Left ventricle myocardium inferior (tissue), 1 donor: ENCODE measurements at places on chromosomes 1 and 21. TPM values are rescaled to one million over a fixed set of nuclear protein-coding genes. Genes with fewer than 3 reads are reported as not detected.
A peak's percentile ranks its signal among the peaks of the same experiment; 100 is the strongest.

The NIPAL3 gene
- total RNA-seq = 30.1 TPM

The TLCD4 gene
- total RNA-seq = 75.7 TPM

DNA sequence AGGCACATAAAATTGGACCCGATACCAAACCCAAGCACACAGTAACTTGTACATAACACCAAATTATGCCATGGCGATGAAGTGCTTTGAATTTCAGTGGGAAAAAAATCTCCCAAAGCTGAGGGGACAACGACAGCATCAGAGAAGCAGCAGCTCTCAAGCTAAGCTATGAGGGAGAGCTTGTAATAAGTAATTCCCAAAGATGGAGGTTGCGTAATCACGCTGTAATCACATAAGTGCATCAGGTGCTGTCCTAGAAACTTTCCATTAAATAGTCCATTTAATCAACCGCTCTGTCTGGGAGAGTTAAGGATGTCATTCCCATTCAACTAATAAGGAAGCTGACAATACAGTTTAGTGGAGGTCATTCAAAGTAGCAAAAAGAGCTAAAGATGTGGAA is 37.6 kb upstream of the KRTAP19-8 start:
- DNase-seq = no peak

The LDLRAD1 gene
- total RNA-seq = not detected

- DNase-seq = no peak
These were observed 1.4 kb downstream of the RWDD2B start for GRCh38 chr21:29017639-29018237.

GRCh38 chr1:94790670-94791069 is 29.5 kb upstream of the SLC44A3 start:
- no peak for DNase-seq

The LCE7A gene
- not detected for total RNA-seq

The CHI3L2 gene
- total RNA-seq = 1.1 TPM

DNA sequence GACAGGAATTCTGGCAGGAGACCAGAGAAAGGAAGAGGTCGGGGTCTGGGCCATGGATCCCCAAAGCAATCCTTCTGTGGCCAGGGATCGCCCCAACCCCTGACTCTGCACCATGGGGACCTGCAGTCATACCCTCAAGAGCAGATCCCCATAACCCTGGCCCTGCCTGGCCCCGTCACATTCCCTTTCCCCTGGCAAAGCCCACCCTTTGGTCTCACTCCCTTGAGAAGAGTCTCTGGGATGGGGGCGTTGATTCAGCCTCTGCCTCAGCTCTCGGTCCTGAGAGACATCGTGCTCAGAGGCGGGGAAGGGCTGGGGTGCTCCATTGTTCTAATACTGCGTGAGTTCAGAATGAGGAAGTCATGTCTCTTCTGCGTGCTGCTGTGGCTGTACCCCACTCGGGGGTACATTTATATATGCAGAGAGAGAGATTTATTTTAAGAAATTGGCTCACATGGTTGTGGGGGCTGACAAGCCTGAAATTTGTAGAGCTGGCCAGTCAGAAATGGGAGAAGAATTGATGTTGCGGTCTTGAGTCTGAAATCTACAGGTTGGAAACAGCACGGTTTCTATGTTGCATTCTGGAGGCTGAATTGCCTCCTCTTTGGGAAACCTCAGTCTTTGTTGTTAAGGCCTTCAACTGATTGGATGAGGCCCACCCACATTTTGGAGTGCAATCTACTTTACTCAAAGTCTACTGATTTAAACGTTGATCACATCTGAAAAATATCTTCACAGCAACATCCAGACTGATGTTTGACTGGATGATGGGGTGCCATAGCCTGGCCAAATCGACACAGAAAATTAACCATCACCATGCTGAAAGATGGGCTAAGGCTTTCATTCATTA is 4.2 kb upstream of the PADI2 start:
- no peak for DNase-seq

The INSRR gene
- total RNA-seq = 0.41 TPM

DNA sequence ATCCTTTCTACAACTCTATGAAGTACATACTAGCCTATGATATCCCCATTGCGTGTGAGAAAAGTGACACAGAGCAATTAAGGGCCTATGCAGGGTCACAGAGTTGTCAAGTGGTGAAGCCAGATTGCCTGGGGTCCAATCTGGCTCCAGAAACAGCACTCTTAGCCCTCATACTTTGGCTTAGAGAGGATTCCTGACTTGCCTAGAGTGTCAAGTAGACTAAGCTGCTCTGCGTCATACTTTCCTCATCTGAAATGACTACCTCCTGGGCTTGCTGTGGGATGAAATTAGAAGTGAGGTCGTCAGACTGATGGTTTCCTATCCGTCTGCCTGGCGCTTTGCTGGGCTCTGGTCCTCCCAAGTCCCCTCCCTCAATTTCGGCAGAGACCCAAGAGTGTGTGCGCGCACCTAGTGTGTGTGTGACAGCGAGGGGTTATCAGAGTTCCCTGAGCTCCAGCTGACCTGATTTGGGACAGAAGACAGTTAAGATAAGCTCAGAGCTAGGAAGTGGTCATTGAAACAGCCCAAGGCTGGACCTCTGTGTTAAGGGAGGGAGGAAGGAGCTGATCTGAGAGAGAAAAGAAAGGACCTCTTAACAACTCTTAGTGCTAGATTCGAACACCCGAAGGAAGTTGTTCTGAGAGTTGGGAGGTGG is 5.4 kb upstream of the NUAK2 start:
- no peak for DNase-seq

- DNase-seq = peak; percentile 44
These were observed 157.4 kb downstream of the TNFSF18 start for GRCh38 chr1:172893146-172893841.

GRCh38 chr1:108814343-108815125 is 42.4 kb downstream of the AKNAD1 start:
- DNase-seq = no peak

GRCh38 chr1:93607814-93608186 is 73.8 kb downstream of the BCAR3 start:
- no peak for DNase-seq

The KLF17 gene
- not detected for total RNA-seq

The ZNF683 gene
- not detected for total RNA-seq

The PLCH2 gene
- 0.16 TPM for total RNA-seq

GRCh38 chr1:67579623-67580394 is 105.2 kb upstream of the GADD45A start:
- DNase-seq = no peak

- DNase-seq = no peak
These were observed 271.1 kb upstream of the C1orf105 start for GRCh38 chr1:172149346-172149745.

GRCh38 chr1:93087532-93087931 is 8.4 kb downstream of the MTF2 start:
- DNase-seq = no peak

GRCh38 chr1:154780541-154780940 is 89.5 kb downstream of the KCNN3 start:
- no peak for DNase-seq

DNA sequence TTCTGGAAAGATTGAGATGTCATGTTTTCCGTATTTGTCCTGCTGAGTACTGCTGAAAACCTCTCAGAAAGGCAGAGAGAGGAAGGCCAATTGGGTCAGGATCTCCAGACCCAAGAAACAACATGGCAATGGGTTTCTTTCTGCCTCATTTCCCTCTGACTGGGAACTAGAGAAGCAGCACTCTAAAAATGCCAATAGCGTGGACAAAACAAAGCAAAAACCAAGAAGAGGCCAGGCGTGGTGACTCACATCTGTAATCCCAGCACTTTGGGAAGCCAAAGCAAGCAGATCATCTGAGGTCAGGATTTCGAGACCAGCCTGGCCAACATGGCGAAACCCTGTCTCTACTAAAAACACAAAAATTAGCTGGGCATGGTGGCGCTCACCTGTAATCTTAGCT is 18.3 kb downstream of the TNFRSF9 start:
- DNase-seq = no peak

- no peak for DNase-seq
These were observed 59.5 kb downstream of the ATP2B4 start for GRCh38 chr1:203686091-203686632.

- DNase-seq = no peak
These were observed 2.4 kb downstream of the ECHDC2 start for GRCh38 chr1:52919051-52919722.

DNA sequence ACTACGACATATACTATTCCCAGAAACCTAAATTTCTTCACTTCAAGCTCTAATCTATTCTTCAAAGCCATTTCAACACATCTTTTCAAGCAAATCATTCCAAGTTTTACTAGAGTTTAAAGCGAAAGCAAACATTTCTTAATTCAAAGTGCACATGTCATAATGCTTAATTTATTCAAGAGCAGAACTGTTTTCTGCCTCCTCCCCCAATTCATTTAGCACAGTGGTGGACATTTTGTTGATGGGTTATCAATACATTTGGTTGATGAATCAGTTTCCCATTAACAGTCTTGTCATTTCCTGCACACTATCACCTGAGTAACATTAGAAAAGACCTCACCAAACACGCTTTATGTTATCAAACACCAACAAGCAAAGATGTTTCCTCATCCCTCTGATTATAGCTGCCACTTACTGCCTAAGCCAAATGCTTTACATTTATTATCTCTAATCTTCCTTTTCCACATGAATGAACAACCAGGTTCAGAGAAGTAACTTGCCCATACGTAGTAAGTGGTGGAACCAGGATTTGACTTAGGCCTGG is 2.0 kb downstream of the SRSF4 start:
- DNase-seq = no peak

DNA sequence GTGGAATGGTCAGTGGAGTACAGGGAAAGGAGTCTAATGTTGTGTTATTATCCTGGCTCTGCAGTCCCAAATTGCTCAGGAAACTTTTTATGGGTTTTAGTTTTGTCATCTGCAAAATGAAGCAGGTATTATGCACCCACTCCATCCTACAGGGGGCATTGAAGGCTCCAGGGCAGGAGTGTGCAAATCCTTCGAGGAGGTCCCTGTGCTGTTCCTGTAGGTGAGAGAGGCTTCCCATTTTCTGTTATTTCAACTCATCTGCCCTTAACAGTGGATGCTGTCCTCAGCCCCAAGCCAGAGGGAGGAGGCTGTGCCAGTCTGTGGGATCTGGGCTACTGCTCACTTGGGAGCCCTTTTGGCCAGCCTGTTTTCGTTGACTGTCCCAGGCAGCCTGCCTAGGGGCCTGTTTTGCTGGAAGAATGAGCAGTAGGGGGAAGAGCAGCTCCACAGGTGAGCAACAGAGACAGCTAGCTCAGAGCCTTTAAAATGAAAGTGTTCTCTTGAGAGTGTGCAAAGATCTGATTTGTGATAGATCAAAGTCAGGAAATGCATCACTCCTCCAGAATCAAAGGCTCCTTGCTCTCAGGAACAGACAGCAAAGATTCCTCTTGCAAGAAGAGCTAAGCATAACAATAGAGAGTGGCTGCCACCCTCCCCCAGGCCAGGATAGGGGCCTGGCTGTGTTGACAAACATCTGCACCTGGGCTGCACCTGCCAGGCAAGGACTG is 317.6 kb upstream of the PROX1 start:
- DNase-seq = no peak

DNA sequence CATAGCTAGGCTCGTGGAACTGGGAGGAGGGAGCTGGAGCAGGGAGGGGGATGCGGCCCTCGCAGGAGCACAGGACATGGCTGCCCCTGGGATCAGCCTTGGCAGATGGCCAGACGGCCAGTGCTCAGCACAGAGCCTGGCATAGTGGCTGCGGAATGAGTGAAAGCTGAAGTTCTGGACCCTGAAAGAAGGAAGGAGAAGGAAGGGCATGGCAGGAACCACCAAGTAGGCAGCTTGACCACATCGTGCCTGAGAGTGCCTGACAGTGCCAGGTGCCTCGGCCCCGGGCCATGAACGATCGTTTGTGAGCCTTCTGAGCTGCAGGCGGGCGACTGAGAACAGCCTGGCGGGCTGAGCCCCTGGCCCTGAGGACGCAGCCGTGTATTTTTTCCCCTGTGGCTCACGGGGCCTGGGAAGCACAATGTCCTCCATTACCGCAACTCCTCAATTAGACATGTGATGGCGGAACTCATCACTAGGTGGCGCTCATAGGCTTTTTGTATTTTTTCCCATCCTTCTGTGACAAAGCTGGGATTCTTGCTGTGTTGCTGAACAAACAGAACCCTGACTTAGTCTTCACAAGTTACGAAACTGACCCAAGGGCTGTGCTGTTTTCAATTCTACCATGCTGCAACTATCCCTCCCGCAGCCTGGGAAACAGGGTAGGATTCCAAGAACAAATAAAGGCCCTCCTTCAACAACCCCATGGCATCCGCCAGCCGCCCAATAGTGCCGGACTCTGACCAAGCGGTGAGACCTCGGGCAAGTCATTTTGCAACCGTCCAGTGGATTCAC is 29.9 kb upstream of the TMEM61 start:
- DNase-seq = peak; percentile 54

GRCh38 chr1:99943223-99943794 is 26.5 kb upstream of the SLC35A3 start:
- no peak for DNase-seq

- peak; percentile 73 for DNase-seq
These were observed at the start of gene RASAL2 for GRCh38 chr1:178093951-178094738. Gene RASAL2, plus strand, starts transcription at chr1:178094104. Its CDS starts 389 bp downstream, at chr1:178094493.

The DEDD gene
- 25.2 TPM for total RNA-seq

DNA sequence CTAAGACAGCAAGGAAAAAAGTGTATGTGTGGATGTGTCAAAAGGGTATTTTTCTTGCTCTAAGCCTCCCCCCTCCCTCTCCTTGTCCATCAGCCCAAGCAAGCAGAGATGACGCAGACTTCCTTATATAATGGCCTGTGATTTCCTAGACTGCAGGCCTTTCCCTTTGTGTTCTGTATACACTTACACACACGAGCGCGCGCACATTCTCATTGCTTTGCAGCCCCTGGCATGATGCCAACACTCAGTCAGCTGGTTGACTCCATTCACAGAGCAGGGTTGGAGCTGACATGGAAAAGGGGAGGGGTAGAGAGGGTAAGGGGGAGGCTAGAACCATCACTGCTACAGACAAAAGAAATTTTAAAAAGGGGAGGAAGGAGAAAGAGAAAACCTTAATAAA is 41.8 kb downstream of the GATAD2B start:
- DNase-seq = peak; percentile 85

DNA sequence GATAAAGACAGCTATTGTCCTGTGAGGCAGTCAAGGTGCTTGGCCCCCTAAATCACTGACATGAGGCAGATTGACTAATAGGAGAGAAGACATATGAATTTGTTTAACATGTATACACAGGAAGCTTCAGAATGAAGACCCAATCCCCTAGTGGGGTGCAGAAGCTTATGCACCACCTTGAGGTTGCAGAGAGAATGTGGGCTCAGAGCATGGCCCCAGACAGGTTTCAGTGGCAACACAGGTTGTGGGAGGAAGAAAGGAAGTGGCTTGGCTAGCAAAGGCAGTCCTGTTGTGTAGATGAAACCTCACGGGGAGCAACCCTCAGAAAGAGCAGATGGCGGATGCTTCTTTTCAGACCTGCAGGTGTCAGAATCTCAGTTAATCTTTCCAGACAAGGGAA is 37.0 kb upstream of the PARP1 start:
- no peak for DNase-seq

DNA sequence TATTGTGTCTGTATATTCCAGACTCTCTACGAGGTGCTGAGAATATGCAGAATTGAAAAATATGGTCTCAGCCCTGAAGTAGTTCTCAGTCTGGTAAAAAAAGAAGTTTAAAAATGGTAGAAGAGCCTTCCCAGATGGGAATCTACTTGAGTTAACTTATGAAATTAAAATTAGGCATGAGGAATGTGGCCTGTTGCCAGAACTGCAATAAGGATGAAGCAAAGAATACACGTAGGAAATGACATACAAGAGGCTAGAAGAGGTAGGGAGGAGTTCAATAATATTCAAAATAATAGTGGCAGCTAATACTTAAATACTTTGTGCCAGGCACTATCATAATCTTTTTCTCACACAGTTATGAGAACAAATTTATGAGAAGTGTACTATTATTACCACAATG is 6.3 kb downstream of the ASPM start:
- no peak for DNase-seq
